ENCODE measurements at places on chromosomes 7 and 10.

GRCh38 chr7:108598153-108598552, 28.5 kb downstream of the DNAJB9 start:
- DNase-seq: no peak

- no peak for DNase-seq
These were observed 86.3 kb downstream of the TBXAS1 start for GRCh38 chr7:139915268-139915863.

GRCh38 chr10:21496343-21497176, 28.9 kb downstream of the SKIDA1 start:
- peak; percentile 72 for DNase-seq

DNA sequence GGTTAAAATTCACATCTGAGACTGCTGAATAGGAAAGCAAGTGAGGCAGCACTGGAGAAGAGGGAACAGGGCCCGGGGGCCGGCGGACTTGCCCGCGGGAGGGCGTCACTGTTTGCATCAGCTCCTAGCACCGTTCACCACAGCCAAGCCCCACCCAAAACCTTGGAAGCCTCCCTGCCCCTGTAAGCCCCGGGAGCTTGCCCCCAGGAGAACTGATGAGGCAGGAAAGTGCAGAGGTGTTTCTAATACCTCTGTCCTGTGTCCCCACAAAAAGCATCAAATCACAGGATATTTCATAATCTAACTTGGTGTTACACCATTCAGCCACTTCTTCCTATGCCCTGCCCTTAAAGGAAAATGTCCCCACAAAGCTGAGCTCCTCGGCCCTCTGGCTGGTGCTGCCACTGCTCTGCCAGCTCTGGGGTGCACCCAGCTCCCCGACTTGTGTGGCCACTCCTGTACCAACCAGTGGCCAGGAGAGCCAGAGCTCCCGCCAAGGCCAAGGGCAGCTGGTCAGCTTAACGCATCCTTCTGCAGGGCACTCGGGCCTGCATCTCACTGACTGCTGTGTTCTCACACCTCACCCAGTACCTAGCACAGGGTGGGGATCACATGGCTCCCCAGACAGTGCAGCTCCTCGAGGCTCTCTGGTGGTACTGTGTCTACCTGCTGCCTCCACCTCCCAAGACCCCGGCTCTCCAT, 47.3 kb upstream of the CNPY1 start:
- no peak for DNase-seq

- DNase-seq: no peak
These were observed 118.6 kb upstream of the FRMD4A start for GRCh38 chr10:14449293-14449815.

- no peak for DNase-seq
These were observed 92.2 kb upstream of the PDCD4 start for GRCh38 chr10:110779489-110779888.

GRCh38 chr7:128125816-128126215, 94.6 kb upstream of the LRRC4 start:
- DNase-seq: no peak

GRCh38 chr10:48215486-48216203, 58.9 kb downstream of the FRMPD2 start:
- no peak for DNase-seq

DNA sequence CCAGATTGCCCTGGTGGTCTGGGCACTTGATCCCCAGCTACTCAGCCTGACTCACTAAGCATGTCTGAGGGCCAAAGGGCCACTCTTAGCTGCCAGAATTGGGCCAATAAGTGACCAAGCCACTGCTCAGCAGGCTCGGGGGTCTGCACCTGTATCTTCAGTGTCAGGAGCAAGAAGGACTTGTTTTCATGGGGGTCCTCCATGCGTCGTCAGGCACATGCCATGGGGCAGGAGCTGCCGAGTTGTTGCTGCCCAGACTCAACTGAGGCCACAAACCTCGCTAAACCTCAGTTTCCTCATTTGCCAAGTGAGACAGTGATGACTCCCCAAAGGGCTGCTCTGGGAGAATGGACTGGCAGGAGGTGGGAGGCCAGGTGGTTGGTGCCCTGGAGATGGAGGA, 158.6 kb upstream of the GDF10 start:
- DNase-seq: no peak

DNA sequence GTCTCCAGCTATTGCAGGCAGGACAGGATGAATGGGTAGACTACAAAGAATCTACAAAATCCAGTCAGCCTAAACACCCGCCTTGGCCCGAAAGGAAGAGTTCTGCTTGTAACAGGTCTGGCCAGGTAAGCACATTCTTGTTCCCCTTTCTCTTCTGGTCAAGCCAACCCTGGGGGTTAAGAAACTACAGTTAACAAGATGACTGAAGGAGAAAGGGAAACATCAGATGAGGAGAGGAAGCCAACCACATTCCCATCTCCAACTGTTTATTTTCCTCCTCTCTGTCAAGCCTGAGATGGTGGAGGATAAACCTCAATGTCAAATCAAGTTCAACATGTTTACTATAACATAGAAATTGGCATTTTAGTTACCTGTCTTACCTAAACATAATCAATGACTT, 198.9 kb downstream of the IPMK start:
- no peak for DNase-seq

DNA sequence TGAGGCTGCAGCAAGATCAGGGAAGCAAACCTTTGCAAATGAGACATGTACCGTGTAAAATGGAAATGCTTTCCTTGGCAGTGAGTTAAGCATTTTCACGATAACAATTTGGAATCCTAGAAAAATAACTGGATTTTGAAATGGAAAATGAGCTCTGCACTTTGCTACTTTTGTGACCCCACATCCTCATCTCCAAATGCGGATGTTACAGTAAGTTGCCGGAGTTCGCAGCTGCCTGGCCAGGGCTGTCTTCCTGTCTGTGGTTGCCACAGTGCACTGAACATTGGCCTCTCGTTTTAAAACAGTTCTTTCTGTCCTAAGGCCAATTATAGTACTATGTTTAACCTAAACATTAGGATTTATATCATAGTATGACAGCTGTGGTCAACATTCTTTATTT, 136.2 kb upstream of the FZD8 start:
- no peak for DNase-seq

GRCh38 chr7:29146888-29147609, 712 bp upstream of the CPVL start:
- no peak for DNase-seq

GRCh38 chr7:101631224-101631714, 2.2 kb upstream of the MYL10 start:
- DNase-seq: no peak

- no peak for DNase-seq
These were observed 50.8 kb upstream of the EGR2 start for GRCh38 chr10:62866941-62867340.

GRCh38 chr7:142519079-142520078, 229.9 kb upstream of the PRSS1 start:
- no peak for DNase-seq

GRCh38 chr10:83516788-83517187, 622.5 kb upstream of the GHITM start:
- DNase-seq: no peak

DNA sequence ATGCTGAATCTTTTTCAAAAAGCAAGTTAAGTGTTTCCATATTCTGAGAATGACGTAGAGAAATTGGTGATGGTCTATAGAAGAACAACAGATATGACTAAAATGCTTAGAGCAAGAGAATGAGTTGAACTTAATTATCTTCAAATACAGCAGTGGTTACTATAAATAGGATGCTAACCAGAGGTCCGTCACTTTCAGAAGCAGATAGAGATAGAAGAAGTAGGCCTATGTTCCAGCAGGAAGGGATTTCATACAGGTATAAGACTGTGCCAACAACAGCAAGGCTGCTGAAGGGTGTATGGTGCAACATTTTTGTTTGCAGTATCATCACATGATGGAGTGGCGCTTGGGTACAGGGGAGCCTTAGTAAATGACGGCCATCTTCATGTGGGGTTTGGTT, 68.6 kb downstream of the HBP1 start:
- no peak for DNase-seq

DNA sequence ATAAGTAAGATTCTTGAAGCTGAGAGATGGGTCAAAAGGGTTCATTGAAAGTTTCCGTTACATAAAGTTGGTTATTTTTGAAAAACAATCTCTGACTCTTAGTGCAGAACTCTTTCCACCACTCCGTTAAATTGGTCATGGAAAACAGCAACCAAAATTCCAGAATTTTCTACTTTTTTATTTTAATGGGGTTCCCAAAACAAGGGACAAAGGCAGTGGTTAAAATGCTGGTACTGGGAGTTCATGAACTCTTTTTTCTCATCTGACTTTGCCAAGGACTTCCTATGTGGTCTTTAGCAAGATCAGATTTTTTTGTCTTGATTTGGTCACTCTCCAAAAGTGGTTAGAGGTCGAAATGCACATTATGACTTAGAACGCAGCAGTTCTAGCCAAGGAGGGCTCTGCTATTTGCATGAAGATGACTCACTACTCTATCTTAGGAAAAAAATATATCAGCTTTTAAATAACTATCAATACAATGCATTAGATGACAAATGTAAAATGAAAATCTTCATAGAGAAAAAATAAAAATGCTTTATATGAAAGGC, 145.7 kb downstream of the REEP3 start:
- DNase-seq: no peak

DNA sequence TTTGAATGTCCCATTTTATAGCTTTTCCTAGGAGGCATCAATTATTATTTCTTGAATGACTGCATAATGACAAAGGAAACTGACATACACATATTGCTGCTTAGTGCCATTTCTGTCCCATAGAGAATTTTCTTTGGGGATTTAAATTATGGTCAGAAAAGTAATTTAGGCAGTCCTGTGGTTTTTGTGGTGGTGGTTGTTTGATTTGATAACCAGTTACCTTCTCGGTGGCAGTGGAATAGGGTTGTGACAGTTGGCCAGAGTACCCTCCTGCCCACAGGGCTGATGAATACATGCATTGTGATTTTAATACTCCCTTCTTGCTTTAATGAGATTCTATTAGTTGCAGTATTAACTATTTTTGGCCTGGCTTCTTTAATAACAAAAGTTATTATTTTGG, 6.6 kb upstream of the SGCE start:
- no peak for DNase-seq

GRCh38 chr7:134533288-134533771, 6.0 kb downstream of the AKR1B10 start:
- DNase-seq: no peak

- no peak for DNase-seq
These were observed 21.7 kb upstream of the OR2A5 start for GRCh38 chr7:144027070-144027469.

GRCh38 chr10:22911889-22912762, 15.7 kb upstream of the ARMC3 start:
- no peak for DNase-seq

- DNase-seq: no peak
These were observed 139.1 kb upstream of the PFKP start for GRCh38 chr10:2927958-2928840.

- DNase-seq: no peak
These were observed 51.6 kb upstream of the AQP1 start for GRCh38 chr7:30859940-30860496.

GRCh38 chr7:121752706-121753105, 120.3 kb upstream of the PTPRZ1 start:
- DNase-seq: no peak

GRCh38 chr10:29767968-29768367, 133.2 kb upstream of the SVIL start:
- DNase-seq: no peak

DNA sequence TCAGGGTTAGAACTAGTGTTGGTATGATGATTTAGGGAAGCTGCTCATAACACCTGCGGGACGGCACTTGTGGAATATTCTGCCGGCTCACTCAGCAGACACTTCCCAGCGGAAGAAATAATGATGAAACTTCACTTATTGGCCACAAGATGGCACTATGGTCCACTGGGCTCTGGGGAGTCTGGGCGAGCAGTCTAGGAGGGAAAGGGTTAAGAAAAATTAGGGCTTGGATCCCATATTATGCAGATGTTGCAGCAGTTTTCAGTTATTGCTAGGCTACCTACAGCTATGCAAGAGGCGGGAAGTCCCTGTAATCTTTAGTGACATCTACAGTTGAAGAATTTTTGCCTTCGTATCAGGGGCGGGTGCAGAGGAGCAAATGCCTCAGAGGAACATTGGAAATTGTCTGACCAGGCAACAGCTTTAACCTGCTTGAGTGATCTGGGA, 238.7 kb upstream of the PRSS58 start:
- DNase-seq: no peak

- no peak for DNase-seq
These were observed 62.7 kb downstream of the HGF start for GRCh38 chr7:81707196-81707595.

DNA sequence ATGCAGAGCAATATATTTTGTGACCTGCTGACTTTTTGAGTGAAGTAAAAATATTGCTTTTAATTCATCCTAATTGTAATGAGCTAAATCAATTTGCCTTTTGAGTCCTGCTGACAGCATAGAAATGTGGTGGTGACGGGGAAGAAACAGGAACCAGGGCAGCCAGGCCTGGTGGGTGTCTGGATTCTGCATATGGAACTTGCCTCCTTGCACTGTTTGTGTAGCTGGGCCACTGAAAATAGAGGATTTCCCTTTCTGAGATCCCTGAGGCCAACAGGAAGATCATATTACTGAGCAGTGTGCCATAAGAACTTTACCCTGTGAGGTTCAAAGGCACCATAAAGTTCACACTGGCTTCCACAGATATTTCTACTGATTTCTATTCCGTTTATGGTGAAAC, 488.4 kb upstream of the AKR1E2 start:
- DNase-seq: no peak

GRCh38 chr10:46006219-46006618, 24.2 kb downstream of the NCOA4 start:
- no peak for DNase-seq

DNA sequence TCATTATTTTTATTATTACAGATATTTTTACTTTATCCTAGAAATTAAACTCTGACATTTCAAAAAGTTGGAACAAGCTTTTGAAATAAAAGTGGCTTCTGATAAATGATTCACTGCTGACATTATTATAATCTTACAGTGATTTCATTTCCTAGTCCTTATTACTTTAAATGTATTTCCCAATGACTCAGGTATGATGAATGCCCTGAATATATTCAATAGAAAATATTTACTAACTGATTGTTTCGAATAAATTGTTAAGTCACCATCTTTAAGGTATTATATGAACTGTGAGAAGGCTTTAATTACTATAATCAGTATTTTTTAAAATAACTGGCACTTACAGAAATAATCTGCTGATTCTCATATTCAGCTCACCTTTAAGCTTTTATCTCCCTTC, 21.6 kb downstream of the DKK1 start:
- no peak for DNase-seq

DNA sequence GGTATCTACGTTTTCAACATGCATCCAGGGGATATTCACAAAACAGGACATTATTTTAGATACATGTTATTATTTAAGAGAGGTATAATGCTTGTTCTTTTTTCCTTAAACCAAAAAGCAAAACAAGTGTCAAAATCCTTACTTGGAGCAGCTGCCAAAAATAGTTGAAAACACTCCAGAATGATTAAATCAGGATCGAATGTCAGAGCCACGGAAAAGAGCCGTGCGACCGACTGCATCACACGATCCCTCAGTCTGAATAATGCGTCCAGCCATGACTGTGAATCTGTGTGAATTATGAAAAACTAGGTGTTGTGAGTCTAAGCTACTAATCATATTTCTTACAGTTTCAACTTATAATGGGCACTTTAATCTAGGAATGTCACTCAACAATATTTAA, 126.0 kb downstream of the PARD3 start:
- no peak for DNase-seq

All from RWPE2 (cell line).